ENCODE measurements at places on chromosomes 3 and 15.

- DNase-seq, result no peak
These were observed 302.2 kb upstream of the NR2E3 start for GRCh38 chr15:71508081-71508682.

DNA sequence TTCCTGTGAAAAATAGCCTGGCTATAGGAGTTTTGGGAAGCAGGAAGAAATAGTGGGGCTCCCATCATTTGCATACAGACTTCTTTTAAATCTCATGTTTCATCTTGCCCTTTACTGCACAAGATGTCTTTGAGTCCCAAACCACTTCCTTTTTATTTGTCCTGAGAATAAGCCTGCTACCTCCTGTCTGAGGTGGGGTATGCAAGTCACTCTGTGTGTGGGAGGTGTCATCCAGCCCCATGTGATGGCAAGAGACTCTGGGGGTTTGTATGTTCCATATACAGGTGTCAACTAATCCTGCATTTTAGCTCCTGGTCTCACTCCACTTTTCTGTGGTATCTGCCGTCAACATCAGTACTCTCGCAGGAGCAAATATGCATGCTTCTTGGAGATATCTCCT lies 102.0 kb downstream of the OTOL1 start:
- no peak for DNase-seq

DNA sequence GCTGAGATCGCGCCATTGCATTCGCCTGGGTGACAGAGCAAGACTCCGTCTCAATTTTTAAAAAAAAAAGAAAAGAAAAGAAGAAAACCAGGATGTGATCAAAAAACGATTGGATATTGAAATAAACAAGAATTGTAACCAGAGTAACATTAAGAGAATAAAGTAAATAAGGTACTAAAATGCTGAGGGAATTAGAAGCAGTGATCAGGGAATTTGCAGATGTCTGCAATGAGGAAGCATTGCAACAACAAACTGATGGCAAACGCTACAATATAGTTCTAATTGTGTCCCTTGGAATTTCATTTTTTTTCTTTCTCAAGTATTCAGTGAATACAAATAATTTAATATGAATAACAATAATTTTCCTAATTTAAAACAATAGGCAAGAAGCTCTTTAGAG lies 1077.5 kb downstream of the TBL1XR1 start:
- no peak for DNase-seq

DNA sequence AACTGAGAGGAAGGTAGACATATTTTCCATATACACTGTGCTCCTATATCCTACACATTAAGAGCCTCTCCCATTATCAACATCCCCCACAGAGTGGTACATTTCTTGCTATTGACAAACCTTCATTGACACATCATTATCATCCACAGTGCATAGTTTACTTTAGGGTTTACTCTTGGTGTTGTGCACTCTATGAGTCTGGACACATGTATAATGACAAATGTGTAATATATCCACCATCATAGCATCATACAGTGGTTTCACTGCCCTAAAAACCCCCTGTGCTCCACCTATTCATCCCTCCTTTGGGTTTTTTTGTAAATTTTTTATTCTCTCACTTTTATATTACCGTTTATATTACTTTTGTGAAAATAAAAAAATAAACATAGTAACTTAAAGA lies 22.2 kb upstream of the CLDN18 start:
- no peak for DNase-seq

- peak; percentile 76 for DNase-seq
These were observed 133.3 kb downstream of the TBC1D2B start for GRCh38 chr15:77944002-77944867.

DNA sequence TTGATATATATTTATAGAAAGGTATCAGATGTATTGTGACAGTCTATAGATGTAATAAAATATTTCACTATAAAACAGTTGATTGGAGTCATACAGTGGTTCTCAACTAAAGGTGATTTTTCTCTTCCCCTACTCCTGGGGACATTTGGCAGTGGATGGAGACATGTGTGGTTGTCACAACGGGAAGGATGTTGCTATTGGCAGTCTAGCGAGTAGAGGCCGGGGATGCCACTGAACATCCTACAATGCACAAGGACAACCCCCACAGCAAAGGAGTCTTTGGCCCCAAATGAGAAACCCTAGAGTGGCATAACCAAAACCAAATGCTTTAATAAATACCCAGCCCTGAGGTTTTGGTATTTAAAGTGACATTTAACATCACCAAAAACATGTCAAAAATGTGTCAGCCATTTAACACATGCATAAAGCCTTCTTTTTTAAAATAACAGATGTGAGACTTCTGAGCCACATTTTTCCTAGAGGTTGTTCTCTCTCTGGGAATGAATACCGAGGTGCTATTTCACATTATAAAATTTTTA lies 367.5 kb downstream of the PTPRG start:
- no peak for DNase-seq

GRCh38 chr3:190695225-190695624 lies 167.3 kb downstream of the GMNC start:
- DNase-seq, result no peak

DNA sequence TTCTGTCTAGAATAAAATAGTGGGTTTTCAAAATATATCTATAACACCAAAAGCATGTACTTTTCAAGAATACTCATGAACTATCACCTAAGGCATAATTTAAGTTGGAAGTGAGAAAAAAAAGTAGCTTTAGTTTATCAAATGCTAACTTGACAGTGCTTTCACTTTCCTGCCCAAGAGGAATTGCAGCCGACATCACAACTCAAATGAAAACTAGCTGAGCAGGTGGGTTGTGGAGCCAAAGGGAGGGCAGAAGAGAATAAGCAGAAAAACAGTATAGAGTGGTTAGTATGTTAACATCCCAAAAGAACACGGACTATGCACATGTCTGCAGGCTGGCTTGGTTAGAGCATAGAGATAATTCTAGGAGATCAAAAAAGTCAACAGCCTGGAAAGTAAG lies 120.9 kb downstream of the NEDD4 start:
- no peak for DNase-seq

DNA sequence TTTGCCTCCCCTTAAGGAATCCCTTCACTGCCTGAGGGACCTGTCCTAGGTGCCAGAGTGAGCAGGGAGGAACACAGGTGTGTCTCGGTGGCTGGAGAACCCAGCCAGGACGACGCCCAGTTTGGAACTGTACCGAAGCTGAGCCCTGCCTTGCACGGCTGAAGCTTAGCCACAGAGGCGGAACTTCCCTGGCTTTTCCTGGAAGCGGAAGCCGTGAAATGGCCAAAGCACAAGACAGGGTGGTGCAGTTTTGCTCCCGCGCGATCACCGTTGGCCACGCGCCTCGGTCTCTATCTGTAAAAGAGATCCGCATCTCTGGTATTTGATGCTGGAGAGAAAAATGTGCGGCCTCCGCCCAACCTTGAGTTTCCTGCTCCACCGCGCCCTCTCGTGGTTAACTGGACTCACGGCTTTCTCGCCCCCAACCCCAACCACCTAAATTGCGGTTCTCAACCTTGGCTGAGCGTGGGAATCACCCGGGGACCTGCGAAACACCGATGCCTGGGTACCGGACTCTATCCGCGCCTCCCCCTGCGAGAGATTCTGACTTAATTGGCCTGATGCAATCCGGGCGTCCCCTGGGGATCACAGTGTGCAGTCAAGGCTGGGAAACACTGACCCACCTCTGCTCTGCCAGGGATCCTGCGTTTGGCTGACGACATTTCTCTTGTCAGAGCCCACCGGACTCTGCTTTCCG lies 70.7 kb upstream of the ABHD2 start:
- DNase-seq, result peak; percentile 96

DNA sequence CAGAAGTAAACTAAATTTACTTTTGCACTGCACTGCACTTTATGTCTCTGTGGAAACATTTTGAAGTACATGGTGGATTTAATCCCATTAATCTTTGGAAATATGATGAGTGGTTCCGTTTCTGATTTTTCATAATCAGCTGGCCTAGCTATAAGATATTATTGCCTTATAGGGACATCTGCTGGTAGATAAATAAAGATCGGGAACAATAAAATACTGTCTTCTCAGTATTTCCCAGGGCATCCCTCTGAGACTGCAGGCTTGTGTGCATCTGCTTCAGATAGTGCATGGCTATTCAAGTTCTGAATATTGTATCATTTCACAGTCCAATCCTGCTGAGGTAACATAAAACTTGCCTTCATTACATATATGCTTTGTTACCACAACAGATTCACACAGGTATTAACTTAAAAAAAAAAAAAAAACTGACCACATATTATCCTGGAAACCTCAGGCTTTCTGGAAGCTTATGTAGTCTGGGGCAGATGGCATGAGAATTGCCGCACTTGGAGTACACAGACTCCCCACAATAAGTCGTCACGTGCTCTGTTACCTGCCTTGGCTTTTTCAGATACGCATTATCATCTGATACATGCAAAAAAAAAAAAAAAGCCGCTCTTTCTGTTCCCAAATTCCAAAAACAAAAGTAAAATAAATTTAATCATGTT lies 330.8 kb upstream of the AGTR1 start:
- DNase-seq, result no peak

DNA sequence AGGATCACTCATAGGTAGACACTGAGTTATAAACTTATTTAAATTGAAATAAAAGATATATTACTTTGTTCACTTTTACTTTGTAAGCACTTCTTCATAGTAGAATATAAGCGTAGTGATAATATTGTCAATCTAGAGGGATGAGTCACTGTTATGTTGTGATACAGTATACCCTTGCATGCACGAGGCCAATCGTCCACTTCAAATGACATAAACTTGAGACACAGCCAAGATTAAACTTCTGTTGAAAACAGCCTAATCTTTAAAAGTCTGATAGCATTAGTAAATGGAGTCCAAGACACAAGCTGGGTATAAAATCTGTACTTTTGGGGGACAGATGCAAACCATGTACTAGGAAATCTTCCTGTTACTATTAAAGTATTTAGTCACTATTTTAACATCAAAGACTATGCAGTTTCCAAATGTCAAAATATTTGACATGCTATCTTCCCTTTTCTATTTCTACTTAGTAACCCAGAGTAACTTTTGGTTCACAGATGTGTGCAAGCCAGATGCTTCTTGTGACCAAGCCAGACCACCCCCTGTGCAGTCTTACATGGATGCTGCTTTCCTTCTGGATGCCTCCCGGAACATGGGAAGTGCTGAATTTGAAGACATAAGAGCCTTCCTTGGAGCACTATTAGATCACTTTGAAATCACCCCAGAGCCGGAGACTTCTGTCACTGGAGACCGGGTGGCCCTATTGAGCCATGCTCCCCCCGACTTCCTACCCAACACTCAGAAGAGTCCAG lies 85.3 kb downstream of the PIK3R4 start:
- no peak for DNase-seq

- DNase-seq, result no peak
These were observed 204.1 kb upstream of the ZBTB20 start for GRCh38 chr3:115351193-115351592.

DNA sequence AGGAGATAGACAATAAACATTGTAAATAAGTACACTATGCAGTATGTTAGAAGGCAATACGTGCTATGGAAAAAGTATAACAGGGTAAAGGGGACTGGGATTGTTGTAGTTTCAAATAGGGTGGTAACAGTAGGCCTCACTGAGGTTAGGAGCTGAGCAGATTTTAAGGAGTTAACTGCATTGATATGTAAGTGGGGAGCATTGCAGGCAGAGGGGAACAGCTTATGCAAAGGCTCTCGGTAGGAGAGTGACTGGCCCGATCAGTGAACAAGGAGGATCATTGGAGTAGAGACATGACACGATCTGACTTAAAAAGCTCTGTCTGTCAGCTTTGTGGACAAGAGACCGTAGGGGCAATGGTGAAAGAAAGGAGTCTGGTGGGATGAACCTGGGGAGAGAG lies 46.8 kb downstream of the PCCB start:
- DNase-seq, result no peak

DNA sequence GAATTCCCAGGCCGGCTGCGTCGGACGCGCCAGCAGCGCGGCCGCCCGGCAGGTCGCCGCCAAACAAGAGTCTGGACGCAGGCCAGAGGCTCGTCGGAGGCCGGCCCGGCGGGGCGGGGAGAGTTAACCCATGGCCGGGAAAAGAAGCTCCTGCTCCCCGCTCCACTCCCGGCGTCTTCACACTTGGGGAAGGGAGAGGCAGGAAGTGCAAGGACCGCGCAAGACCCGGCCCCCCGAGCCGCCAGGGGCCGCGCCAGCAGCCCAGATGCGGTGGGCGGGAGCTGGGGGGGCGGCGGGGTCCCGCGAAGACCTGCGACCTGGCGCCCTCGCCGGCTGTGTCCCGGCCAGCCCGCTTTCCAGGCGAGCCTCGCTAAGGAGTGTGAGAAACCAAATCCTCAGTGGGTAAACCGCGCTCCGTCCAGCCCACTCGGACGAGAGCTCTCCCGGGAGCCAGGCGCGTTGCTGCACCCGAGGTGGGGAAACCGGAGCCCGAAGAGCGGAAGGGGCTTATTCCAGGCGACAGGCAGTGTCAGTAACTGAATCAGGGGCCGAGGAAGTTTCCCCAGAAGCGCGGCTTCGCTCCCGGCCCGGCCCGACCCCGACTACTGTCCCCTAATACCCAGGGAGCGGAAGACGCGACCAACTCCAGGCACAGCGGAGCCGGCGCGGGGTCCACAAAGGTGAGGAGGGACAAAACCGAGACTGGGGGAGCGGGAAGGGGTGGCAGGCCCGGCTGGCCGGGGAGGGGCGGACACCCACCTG lies 721 bp downstream of the ADAMTS7 start:
- DNase-seq, result peak; percentile 60

- no peak for DNase-seq
These were observed 118.3 kb downstream of the OSBPL10 start for GRCh38 chr3:31862666-31863279.

DNA sequence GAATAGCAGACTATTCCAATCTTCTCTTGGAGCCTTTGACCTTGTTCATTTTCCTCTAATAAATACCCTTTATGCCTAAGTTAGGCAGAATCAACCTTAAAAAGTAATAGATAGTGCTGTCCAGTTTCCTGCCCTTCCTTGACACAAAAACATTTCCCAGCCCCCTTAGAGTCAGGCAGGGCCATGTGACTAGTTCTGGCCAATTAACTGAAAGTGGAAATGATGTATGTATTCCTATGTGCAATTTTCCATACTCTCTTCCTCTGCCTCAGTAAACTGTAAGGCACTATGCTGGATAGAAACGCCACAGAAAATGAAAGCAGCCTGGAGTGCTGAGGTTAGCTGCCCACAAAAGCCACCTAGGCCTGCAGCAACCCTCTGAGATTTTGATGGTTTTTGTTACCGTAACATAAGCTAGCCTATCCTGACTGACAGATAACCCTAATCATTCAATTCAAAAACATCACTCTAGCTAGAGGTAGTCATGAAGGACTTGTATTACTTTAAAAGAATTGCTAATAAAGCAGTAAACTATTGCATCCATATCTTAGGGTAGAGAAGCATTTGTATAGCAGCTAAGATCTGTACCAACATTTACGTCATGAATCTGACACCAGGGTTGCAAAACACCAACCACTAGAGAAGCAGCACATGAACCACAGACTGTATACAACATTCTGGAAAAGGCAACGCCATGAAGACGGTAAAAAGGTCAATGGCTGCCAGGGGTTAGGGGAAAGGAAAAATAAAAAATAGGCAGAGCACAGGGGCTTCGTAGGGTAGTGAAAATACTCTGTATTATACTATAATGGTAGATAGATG lies 112.9 kb downstream of the ULK4 start:
- DNase-seq, result no peak

All from WTC11 (cell line).